ENCODE measurements at places on chromosomes 11 and 22.
A peak's percentile ranks its signal among the peaks of the same experiment; 100 is the strongest.

DNA sequence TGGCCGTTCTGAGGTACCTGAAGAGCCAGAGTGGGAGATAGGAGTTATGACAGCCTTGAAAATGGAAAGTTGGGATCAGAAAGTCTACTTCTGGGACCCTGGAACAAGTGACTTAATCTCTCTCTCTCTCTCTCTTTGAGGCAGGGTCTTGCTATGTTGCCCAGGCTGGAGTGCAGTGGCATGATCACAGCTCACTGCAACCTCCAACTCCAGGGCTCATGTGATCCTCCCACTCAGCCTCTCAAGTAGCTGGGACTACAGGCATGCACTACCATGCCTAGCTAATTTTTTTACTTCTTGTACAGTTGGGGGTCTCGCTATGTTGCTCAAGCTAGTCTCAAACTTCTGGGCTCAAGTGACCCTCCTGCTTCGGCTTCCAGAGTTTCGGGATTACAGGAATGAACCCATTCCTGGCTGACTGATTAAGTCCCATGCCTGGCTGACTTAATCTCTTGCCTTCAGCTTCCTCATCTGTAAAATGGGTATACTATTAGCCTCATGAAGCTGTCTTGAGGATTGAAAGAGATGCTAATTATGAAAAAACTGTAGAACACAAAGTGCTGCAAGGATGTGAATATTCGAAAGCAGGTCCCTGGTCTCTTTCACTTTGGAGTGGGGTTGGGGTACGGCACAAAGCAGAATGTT lies 87.7 kb downstream of the UBASH3B start:
- no peak for DNase-seq

GRCh38 chr11:112504056-112504455 lies 243.4 kb upstream of the PLET1 start:
- DNase-seq: no peak

- DNase-seq: no peak
Measured at GRCh38 chr11:96459751-96460150, 69.9 kb downstream of the JRKL start.

DNA sequence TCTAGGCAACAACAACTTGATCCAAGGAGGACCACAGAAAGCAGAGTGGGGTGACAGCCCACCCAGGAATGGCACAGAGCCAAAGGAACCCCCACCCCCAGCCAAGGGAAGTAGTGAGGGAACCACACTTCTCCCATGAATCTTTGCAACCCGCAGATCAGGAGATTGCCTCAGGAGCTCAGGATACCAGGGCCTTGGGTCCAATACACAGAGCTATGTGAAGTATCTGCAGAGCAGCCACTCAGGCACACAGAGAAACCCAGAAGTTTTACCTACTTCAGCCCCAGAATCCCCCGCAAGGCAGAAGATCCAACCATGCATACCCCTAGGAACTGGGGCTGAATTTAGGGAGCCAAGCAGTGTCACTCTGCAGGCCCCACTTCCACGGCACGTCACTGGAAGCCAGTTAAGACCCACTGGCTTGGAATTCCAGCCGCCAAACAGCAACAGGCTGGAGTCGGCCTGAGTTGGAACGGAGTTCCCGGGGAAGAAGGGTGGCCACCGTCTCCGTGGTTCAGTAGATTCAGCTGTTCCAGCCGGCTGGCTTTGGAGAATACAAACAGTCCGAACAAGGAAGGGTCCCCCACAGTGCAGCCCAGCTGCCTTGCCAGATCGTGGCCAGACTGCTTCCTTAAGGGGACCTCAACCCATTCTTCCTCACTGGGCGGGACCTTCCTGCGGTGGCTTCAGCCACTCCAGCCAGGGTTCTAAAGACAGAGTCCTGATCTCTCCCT lies 174.1 kb downstream of the TTC28 start:
- no peak for DNase-seq

DNA sequence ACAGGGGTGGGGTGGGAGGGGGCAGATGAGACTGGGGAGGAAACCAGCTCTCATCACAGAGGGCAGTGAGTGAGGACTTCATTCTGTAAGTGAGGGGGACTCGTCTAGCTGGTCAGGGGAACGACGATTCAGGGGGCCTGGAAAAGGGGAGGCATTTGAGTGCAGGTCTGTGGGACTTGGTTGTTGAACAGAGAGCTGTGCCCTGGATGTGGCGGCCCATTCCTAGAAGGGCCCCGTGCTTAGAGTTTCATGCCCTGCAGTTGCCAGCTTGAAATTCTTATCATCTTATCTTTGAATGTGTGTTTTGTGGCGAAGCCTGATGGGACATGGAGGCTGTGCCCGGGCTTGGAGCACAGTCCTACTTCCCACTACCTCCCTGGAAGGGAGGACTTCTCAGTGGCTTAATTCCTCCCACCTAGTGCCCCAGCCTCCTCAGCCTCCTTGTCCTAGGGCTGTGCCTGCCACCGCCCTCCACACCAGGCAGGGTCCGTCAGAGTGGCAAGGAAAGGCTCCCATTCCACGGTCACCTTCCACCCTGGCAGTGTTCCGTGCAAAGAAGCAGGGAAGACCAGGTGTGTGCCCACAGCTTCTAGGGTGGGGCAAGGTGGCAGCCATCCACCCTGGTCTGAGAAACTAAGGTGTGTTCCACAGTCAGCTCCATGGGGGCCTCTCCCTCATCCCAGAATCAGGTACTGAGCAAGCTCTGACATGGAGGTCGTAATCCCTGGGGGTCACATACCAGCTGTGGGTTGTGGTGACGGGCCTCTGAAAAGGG lies 59.7 kb upstream of the LMO1 start:
- DNase-seq: no peak

DNA sequence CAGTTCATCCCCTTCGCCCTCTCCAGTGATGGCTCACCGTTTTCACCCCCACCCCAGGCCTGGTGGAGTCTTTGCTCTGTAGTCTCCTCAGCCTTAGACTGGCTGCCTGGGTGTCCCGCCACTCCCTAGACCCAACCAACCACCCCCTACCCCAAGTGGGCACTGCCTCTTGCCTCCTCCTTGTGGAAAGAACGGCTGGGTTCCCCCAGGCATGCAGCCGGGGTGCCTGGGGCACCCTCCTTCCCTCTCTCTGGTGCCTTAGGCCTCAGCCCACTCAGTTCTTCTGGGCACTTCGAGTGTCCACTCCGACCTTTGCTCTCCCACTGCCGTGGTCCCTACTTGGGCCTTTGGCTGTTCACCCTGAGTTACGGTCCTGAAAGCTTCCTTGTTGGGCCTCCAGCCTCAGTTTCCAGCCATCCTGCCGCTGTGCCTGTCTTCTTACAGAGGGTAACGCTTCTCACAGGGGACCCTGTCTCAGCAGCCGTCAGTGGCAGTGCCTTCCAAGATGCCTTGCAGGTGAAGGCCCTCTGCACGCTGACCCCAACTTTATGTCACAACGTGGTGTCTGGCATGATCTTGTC lies 3.1 kb downstream of the GRIK4 start:
- DNase-seq: no peak

- DNase-seq: no peak
Measured at GRCh38 chr11:79011357-79011756, 429.5 kb downstream of the TENM4 start.

- no peak for DNase-seq
Measured at GRCh38 chr11:93655047-93655446, 6.4 kb upstream of the CEP295 start.

DNA sequence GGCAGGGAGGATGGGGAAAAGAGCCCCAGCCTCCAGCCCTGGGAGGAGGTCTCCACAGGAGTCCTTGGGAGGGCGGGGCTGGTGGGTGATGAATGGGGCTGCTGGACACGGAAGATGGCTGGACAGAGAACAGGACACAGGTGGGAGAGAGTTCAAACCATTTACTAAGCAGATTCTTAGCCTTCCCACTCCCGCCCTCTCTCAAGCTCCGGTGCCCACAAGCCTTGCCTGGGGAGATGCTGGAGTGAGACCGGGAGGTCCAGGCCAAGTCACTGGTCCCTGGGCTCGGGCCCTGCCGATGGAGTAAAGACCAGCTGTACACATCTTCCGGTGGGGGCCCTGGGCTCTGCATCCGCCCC lies 1.4 kb downstream of the CLDN5 start:
- no peak for DNase-seq

DNA sequence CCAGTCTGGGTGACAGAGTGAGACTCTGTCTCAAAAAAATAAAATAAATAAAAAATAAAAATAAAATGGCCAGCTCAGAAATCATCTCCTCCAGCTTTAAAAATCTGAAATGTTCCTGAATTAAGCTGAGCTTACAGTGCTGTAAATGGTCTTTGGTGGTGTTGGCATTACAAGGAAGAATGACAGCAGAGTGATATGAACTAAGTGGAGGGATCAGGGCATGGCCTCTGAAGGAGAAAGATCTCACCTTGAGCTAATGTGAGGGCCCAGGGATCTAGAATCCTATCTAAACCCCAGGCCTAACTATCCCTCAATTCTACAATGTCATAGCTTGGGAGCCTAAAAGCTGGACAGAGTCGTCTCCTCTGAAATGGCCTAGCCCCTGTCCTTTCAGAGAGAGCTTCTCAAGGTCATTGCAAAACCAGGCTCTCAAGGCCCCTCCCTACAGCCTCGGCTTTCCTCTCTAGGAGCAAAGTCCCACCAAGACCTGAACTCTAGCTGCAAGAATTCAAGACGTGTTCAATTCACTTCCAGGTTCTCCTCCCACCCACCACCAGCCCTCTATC lies 345.4 kb downstream of the BUD13 start:
- no peak for DNase-seq

DNA sequence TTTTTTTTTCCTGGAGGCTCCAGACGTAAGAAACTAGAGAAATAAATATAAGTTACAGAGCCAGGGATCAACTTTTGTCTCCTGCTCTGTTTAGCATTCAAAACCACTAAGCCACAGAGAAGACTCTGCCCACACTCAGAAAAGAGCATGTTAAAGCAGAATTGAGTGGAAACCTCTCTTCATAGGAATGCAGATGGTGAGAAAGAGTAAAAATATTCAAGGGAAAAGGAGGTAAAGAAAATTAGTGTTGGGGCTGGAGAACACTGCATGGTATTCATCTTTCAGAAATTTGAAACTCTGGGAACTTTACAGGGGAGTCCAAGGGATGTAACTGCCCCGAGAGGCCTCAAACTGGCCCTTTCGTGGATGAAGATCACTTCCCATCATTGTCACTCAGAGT lies 65.1 kb downstream of the CLMP start:
- no peak for DNase-seq

GRCh38 chr11:75602951-75603350 lies 40.9 kb downstream of the SERPINH1 start:
- DNase-seq: no peak

DNA sequence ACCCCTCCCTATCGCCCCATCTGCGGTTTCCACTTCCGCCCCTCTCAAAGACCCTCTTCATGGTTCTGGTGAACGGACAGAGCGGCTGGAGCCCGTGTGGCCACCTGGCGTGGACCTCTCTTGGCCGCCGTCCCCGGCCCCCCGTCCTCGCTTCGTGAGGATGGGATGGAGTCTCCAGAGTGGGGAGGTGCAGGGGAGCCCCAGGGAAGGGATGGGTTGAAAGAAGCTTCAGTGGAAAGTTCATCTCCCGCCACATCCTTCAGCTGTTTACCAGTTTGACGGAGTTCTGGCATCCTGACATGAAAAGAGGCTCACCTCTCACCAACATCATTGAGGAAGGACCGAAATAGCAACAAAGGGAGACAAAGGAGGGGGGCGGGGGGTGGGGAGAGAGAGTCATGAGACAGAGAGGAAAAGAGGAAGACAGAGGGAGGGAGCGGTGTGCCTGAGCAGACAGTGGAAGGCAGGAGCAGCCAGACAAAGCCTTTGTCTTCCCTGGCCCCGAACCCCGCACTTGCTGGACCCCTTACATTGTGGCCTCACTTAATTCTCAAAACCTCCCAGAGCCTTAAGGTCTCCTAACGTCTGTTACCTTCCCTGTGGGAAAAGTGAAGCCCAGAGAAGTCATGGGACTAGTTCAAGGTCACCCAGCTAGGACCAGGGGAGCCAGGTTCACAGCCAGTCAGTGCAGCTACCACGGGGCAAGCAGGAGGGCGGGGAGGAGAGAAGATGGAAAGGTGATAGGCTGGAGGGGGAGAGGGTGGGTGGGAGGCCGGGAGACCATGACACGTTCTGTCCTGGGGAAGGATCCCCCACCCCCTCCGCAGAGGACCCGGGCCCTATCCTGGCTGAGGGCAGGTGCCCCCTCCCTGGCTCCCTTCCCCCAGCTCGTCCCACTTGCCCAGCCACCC lies 54.9 kb downstream of the CD6 start:
- peak; percentile 45 for DNase-seq

DNA sequence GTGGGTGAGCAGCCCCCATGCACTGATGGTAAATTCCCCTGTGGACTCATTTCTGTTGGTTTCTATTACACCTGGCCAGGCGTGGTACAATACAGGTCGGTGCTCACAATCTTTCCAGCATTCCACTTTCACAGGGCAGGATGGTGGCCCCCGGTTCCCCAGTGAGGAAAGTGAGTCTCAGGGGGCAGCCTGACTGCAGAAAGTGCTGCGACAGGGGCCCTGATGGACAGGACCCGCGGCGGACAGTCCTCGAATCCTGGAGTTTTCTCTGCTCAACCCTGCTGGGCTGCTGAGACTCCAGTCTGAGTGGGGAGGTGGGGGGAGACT lies 3.1 kb upstream of the PGGHG start:
- DNase-seq: no peak

GRCh38 chr11:117410238-117410637 lies 82.6 kb downstream of the CEP164 start:
- DNase-seq: no peak

- no peak for DNase-seq
Measured at GRCh38 chr11:119729951-119730613, 1.1 kb upstream of the NECTIN1 start.

- DNase-seq: no peak
Measured at GRCh38 chr11:13495929-13496328, at the start of gene PTH. Gene PTH (minus strand): TSS chr11:13495997. CDS start chr11:13492855, 3,142 bp downstream.

DNA sequence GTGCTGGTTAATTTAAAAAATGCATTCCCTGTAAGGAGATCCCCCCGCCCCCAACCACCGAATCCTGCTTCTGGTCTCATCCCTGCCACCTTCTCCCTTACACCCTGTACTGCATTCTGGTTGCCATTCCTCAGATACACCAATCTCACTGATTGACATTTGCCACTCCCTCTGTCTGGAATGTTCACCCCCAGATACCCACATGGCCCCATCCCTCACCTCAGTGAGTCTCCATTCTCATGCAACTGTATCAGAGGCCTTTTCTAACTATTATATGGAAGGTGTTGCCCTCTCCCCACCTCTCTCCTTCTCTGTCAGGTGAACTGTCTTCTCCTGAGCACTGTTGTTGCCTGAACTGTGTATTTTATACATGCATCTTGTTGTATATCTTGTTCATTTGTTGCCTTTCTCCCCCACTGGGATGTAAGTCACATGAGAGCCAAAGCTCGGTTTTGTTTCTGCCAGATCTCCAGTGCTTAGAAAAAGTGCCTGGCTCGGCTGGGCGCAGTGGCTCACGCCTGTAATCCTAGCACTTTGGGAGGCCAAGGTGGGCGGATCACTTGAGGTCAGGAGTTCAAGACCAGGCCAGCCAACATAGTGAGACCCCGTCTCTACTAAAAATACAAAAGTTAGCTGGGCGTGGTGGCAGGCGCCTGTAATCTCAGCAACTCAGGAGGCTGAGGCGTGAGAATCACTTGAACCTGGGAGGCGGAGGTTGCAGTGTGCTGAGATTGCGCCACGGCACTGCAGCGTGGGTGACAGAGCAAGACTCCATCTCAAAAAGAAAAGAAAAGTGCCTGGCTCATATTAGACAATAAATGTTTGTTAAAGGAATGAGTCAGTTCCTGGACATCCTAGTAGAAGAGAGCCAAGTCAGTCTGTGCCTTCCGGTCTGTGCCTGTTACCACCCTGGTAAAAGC lies 61.0 kb downstream of the TNRC6B start:
- no peak for DNase-seq
